ENCODE measurements at places on chromosomes 16 and 17. TPM values are rescaled to one million over a fixed set of nuclear protein-coding genes. Genes with fewer than 3 reads are reported as not detected.

Gene DPEP2
- polyA plus RNA-seq: 1.2 TPM

Gene SLC6A2
- polyA plus RNA-seq: not detected

Gene MT1H
- 6.6 TPM for polyA plus RNA-seq

Gene SHISA9
- 38.5 TPM for polyA plus RNA-seq

Gene HEATR9
- polyA plus RNA-seq: not detected

Gene GJC1
- 6.8 TPM for polyA plus RNA-seq
